ENCODE measurements at places on chromosomes 13 and 19.

- DNase-seq = no peak
Observed at GRCh38 chr19:2391118-2391725, 31.2 kb downstream of the TMPRSS9 start.

DNA sequence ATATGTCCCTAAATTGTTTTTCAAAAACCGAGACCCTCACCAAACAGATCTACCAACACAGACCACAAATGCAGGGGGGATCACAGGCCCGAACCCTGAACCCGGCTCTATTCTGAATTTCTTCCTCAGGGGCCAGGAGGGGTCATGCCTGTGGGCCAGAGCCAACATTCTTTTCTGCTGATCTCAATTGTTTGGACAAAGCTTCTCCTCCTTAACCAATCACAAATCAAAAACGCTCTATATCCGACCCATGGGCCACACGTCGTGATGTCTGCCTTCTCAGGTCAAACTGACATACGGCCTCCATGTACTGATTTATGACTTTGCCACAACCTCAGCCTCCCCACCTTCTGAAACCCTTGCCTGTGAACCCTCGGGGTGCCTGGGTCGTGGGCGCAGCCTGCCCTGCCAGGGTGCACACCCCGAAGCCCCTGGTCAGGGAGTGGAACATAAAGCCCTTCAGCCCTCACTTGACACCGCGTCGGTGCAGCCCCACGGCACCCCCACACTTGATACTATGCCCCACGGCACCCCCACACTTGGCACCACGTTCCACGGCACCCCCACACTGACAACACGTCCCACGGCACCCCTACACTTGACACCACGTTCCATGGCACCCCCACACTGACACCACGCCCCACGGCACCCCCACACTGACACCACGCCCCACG is 58.4 kb upstream of the C13orf46 start:
- DNase-seq = no peak

GRCh38 chr13:84616864-84617263 is 734.6 kb upstream of the SLITRK1 start:
- DNase-seq = no peak

DNA sequence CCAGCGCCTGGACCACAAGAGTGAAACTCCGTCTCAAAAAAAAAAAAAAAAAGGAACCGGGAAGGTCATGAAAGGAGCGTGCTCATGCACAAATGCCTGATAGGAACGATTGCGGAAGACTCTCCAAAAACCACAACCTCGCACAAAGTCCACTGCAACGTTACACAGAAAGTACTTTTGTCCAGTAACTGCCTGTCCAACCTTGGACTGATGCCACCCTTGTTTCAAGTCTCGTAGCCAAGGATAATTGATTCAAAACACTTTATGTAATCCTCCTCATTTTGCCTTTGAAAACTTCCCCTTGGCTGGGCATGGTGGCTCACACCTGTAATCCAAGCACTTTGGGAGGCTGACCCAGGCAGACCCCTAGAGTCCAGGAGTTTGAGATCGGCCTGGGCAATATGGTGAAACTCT is 13.7 kb downstream of the LGALS7 start:
- no peak for DNase-seq

DNA sequence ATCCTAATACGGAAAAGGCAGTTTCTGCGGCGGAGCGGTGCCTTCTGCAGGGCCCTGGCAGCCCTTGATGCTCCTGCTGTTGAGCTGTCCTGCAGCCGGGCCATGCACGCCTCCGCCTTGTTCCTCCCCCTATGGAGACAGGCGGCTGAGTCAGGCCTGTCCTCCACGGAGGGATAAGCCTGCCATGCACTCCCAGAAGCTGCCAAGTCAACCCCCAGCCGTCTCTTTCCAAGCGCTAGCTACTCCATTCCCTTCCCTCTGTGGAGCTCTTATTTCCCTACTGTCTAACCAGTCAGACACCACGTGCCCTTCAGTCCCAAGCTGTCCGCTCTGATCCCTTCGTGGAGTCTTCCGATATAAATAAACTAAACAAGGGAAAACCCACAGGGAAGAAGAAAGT is 197.0 kb downstream of the COL4A1 start:
- DNase-seq = peak; percentile 76

DNA sequence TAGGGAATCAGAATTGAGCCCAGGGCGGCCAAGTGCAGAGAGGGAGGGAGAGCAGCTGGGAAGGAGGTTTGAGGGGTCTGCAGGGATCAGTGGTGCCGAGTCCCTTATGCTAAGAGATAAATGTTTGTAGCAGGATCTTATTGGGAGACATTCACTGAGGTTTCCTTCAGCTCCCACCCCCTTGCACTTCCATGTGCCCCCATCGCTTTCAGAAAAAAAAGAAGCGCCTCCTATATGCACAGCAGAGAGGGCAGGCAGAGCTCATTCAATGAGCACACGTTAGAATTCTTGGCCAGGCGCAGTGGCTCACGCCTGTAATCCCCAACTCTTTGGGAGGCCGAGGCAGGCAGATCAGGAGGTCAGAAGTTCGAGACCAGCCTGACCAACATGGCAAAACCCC is 28.0 kb downstream of the CYP4F2 start:
- DNase-seq = no peak

- no peak for DNase-seq
Observed at GRCh38 chr19:57321751-57322150, 1.5 kb downstream of the ZNF543 start.

DNA sequence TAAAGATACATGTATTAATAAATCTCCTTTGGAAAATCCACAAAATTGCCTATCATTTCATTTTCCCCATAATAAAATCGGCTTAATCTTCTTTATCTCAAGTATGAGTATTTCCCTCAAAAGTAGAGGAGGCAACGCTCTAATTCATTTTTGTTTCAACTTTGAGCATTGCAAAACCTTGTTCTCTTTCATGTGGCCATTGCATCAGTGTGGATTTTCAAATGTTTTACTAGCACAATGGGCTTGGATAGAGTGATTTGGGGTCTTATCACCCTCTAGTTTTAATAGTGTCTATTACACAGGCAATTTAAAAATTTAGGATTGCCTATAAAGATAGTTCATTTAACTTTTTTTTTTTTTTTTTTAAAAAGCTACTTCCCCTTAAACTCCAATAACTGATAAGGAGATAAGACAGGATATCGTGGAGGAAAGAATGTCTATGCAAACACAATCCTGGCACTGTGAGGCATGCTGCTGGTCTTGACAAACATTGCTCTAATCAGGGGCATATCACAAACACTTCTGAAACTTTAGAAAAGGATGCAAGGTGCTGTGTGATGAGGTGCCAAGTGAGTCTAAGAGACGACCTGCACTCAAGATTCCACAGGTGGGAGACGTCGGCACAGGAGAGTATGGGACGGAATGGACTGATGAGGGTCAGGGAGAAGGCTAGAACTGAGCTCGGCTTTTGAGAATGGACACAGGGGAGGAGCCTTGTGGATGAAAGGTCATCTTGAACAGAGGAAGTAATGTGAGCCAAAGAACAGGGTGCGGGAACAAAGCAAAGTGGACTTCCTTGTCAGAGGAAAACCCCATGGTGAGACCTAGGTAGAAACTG is 199.7 kb downstream of the IRS2 start:
- no peak for DNase-seq

GRCh38 chr19:18894254-18895037 is 1.5 kb downstream of the CERS1 start:
- DNase-seq = no peak

GRCh38 chr19:50932690-50933083 is 20.2 kb downstream of the KLK5 start:
- DNase-seq = no peak

DNA sequence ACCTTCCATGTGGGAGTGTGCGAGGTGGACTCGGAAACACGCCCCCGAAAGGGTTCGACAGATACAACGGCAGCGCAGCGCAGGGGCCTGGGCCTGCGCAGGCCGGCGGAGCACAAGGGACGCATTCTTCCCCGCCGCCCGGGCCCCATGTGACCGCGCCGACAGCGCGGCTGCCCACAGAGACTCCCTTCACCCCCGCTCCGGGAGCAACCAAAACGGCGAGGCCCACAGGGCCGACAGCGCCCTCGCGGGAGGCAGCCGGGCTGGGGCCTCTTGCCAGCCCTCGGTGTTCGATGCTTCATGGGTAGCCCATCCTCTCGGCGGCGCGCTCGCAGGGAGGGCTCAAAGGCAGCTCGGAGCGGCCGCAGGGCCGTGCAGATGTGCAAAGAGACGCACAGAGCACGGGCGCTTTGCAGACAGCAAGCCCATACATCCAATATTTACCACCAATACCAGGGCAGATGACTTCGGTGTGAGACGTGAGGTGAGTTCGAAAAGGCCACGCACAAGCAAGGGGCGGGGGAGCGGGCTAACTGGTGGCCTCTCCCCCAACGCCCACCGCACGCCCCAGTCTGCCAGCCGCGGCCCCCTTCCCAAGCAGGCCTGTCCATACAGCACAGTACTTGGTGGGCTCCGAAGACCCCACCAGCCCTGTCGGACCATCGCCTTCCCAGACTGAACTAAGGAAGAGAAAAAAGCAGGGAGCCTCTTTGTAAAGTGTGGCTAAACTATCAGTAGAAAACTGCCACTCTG is 89.9 kb downstream of the CRYL1 start:
- no peak for DNase-seq

DNA sequence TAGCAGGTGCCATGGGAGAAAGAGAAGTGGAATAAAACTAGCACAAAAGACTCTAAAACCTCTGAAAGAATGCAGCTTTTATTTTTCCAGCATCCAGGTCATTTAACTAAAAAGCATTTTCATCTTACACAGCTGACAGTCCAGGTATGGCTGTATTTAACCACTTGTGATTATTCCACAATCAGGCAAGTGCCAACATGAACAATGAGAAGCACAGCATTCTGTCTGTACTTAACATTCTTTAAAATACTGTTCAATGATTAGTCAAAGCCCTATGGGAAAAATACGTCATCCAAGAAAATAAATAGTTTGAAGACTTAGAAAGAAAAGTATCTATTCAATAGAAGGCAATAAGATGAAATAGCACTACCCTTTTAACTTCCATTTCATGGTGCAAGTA is 246.9 kb downstream of the LIG4 start:
- DNase-seq = no peak

DNA sequence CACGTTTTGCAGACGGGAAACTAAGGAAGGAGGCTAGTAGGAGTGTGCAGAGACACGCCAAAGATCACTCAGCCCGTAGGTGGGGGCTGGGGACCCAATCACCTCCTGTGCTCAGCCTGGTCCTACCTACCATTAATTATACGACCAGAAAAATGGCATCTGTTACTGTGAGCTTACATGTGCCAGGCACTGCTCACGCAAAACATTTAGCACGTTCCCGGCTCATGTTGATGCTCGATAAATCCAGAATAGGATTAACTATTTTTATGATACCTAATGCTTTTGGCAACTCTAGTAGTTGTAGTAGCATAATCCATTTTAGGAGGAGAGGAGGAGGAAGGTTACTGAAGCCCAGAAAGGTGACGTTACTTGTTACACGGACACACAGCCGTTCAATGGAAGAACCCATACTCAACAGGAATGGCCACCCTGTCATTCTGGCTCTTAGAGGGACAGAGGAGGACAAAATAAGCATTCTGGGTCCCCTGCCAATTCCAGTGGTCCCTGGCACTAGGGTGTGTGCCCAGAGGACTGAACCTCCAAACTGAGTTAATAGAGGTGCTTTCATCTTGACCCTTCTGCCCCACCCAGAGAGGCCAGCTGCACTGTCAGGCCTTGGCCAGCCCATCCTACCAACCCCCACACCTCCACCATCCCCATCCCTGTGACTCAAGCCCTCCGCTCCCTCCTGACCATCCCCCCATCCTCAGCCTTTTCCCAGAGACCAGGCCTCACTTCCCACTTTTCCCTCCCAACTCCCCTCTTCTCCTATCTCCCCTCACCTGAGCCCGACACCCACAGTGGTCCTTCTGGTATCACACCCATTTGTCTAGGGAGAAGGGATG is 5.0 kb upstream of the EML2 start:
- no peak for DNase-seq

GRCh38 chr13:48950501-48950875 is 25.2 kb upstream of the FNDC3A start:
- DNase-seq = no peak

- DNase-seq = no peak
Observed at GRCh38 chr13:40609972-40610726, 56.3 kb downstream of the FOXO1 start.

- peak; percentile 82 for DNase-seq
Observed at GRCh38 chr13:101258071-101258470, 158.2 kb downstream of the NALCN start.

DNA sequence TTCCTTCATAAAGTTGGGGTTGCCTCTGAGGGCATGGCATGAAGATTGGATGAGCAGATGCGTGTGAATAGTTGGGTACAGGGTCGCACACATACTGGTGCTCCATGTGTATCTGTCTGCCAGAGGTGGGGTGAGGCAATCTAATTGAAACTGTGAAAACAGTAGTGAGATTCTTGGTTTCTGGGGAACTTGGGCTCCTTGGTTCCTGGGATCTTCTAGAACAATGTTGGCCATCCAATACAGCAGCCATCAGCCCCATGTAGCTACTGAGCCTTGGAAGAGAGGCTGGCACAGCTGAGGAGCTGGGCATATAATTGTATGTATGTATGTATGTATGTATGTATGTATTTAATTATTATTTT is 616 bp downstream of the FCHO1 start:
- no peak for DNase-seq

DNA sequence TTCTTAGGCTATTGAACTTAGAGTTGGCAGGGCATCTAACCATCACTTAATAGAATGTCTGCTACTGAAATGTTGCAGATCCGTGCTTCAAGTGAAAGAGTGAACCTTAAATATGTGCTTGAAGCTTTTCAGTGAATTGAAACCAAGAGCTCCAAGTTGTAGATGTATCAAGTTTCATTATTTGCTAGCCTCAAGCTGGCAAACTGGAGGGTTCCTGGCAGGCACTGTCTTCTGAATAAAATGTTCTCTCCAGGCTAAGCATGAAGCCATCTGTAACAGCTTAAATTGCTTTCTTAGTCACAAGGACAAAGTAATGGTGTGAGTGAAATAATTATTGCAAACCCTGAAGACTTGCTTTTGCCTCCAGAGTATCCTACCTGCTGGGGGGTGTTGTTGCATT is 415.0 kb upstream of the SPRY2 start:
- DNase-seq = no peak

DNA sequence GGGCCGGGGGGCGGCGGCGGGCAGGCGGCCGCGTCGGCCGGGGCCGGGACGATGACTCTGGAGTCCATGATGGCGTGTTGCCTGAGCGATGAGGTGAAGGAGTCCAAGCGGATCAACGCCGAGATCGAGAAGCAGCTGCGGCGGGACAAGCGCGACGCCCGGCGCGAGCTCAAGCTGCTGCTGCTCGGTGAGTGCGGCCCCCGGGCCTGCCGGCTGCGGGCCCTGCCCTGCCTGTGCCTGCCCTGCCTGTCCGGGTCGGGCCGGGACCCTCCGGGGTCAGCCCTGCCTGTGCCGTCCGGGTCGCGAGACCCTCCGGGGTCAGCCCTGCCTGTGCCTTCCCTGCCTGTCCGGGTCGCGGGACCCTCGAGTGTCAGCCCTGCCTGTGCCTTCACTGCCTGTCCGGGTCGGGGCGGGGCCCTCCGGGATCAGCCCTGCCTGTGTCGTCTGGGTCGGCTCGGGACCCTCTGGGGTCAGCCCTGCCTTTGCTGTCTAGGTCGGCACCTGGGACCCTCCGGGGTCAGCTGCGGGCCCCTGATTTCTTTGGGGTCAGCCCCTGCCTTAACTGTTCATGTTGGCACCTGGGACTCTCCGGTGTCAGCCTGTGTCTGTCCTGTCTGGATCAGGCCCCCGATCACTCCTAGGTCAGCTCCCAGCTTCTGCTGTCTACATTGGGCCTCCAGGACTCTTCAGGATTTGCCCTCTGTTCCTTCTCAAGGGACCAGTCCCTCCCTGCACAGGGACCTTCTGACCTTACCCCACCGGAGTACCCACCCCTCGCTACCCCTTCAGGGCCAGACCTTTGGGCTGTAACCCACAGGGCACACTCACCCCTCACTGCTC is 659 bp downstream of the GNA11 start:
- no peak for DNase-seq
